ENCODE measurements at places on chromosomes 16 and 17.
A peak's percentile ranks its signal among the peaks of the same experiment; 100 is the strongest.

DNA sequence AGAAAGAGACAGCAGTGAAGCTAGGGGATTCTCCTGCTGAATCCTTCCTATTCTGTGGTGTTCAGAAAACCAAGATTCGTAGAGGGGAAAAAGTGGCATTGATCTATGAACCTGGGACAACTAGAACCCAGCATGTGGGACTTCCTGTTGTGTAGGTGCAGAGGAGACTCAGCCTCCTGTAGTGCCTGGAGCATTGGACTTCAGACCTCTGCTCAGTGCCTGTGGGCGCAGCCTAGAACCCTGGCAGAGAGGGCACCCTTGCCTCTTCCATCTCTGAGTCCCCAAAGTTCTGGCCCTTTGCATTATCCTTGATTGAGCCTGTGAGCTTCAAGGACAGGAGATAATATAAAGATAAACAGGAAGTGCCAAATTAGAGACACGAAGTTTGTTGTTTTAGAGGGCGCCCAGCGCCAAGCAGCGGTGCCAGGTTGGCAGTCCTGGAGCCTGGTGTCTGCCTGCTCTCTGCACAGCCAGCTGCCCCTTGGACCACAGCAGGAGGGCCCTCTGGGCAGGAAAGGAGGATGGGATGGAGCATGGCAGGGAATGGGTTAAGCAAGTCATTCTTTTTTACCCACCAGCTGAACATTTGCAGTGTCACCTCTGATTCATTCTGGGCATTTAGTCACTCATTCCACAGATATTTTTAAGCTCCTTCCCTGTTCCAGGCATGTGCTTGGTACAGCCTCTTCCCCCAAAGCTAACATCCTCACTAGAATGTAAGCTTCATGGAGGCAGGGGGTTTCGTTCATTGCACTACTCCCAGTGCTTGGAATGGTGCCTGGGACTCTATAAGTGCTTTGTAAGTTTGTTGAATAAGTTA lies 11.9 kb upstream of the SP6 start:
- DNase-seq: no peak

DNA sequence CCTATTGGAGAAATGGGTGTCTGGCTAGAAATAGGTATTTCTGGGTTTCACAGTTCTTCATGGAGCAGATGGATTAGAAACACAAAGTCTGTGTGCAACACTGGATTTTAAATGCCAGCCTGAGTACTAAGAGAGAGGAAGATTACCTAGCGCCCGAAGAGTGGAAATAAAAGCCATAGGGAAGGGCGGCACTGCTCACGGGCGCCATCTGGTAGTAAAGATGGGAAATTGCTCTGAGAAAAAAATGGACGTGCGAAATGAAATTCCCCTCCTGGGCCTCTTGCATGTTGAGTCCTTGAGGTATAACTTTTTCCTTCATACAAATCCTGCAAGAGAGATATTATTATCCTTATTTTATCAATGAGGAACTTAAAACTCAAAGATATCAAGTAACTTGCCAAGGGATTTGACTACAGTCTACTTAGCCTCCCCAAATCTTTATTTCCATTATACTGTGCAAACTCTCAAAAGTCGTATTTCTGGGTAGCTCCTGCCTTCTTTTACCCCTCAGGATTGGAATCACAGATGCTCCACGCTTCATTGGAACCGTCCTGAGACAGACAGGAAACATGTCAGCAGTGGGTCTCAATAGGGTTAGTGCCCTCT lies 72.8 kb downstream of the MMD start:
- peak; percentile 9 for DNase-seq

- DNase-seq: no peak
Observed at GRCh38 chr17:45902892-45903346, 8.6 kb downstream of the MAPT start.

DNA sequence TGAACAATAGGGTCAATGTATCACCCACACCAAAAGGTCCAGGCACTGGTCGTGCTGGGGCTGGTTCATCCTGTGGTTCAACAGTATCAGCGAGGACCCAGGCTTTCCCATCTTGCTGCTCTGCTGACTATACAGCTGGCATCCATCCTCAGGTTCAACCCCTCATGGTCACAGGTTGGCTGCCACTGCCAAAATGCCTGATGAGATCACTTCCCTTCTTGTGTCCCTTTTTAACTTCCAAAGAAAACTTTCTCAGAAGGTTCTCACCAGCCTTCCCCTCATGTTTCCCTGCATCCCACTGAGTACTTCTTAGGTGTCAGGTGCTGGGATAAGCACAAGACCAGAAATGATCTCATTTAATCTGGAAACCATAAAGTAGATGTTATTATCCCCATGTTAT lies 25.7 kb downstream of the CLEC16A start:
- no peak for DNase-seq

DNA sequence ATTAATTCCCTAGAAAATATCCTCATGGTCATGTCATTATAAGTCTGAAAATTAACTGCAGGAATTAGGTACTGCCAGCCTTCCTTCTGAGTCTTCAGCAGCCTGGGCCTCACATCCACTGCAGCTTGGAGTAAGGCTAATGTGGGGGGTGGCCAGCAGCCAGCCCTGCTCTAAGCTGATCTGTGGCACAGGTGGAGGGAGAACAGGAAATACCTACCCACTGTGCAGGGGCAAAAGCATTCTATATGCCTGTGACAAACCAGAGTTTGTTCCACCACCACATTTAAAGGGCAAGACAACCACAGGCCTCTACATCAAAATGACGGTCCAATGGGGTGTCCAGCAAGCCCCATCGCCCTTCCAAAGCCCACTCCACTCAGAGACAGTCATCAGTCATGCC lies 9.4 kb downstream of the NPRL3 start:
- DNase-seq: no peak

DNA sequence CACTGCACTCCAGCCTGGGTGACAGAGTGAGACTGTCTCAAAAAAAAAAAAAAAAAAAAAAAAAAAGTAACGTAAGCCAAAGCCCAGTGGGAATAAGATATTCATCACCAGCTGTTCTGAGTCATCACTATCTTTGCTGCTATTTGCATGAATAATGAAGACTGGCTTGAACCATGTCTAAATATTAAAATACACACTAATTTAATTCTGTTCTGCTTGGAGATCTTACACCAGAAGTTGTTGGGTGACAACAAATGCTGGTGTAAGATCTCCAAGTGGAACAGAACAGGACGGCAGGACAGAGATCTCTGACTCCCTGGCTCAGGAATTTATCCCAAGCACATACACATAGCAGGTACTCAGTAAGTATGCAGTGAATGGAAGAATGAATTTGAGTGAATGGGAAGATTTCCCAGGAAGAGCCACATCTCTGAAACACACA lies 19.6 kb downstream of the DNAH17 start:
- no peak for DNase-seq

DNA sequence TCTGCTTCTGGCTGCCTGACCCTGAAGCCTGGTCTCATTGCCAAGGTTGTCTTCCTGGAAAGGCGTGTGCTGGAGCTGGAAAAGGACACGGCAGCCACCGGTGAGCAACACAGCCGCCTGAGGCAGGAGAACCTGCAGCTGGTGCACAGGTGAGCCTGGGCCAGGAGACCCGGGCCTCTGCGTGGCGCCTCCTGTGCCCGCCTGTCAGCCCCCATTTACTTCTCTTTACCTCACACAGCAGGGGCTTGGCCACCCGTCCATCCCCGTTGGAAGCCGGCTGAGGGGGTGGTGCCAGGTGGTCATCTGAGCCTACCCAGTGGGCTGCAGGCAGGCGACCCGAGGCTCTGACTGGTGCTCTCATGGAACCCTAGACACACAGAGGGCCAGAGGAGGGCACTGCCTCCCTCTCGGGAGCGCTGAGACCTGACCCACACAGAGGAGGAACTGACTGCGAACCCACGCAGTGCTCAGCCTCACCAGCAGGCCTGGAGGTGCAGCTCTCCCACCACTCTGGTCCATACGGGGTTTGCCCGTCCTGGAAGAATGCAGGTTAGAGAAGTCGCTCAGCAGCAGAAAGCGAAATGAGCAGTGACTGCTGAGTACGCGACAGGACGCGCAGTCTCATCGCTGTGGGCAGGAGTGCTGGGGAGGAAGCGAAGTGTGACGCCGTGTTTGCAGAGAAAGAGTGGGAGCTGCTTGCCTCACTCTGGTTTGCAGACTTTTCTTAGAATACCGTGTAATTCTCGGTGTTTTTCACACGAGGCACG lies 21.9 kb upstream of the CAPN15 start:
- DNase-seq: no peak

GRCh38 chr16:57041182-57042156 lies 50.9 kb upstream of the CPNE2 start:
- DNase-seq: peak; percentile 79

- no peak for DNase-seq
Observed at GRCh38 chr16:57213462-57213861, 27.3 kb downstream of the RSPRY1 start.

- no peak for DNase-seq
Observed at GRCh38 chr16:82715160-82715559, 88.4 kb downstream of the CDH13 start.
